ENCODE measurements at places on chromosomes 7 and 10. TPM values are rescaled to one million over a fixed set of nuclear protein-coding genes. Genes with fewer than 3 reads are reported as not detected.

GRCh38 chr7:129471402-129471827, 30.9 kb upstream of the SMKR1 start:
- no peaks in the 10 kb centered on the region for H3K27me3 ChIP-seq
- no peak overlapping the region for H3K4me3 ChIP-seq
- peaks cover 85% of the 10 kb centered on the region for H3K36me3 ChIP-seq
- DNase-seq = no peak
- no peak overlapping the region for H3K27ac ChIP-seq
- no peaks in the 10 kb centered on the region for H3K4me1 ChIP-seq

DNA sequence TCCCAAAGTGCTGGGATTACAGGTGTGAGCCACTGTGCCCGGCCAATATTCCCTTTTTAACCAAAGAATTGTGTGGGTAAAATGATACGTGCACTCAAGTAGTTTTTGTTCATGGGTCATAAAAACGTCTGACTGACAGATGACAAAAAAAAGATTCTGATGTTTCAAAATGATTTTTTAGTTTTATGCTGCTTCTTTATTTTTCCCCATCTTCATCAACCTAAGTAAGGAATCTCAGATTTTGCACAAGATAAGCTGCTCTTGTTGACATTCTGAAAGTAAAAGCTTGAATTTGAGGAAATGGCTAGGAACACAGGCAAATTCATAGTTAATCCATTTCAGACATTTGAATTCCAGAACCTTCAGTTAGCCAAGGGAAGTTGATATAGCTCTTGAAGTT, 526.1 kb upstream of the NRP1 start:
- H3K4me1 ChIP-seq = no peaks in the 10 kb centered on the region
- no peaks in the 10 kb centered on the region for H3K27me3 ChIP-seq
- H3K36me3 ChIP-seq = no peaks in the 10 kb centered on the region
- H3K27ac ChIP-seq = no peak overlapping the region

- no peaks in the 10 kb centered on the region for H3K27me3 ChIP-seq
- H3K36me3 ChIP-seq = no peaks in the 10 kb centered on the region
- no peak for DNase-seq
- no peak overlapping the region for H3K27ac ChIP-seq
Measured at GRCh38 chr7:52302765-52303520, 732.5 kb upstream of the POM121L12 start.

- H3K36me3 ChIP-seq = no peaks in the 10 kb centered on the region
- no peaks in the 10 kb centered on the region for H3K27me3 ChIP-seq
- DNase-seq = no peak
- H3K27ac ChIP-seq = no peak overlapping the region
- H3K4me1 ChIP-seq = no peaks in the 10 kb centered on the region
Measured at GRCh38 chr10:95783741-95784140, 27.8 kb downstream of the ENTPD1 start.

DNA sequence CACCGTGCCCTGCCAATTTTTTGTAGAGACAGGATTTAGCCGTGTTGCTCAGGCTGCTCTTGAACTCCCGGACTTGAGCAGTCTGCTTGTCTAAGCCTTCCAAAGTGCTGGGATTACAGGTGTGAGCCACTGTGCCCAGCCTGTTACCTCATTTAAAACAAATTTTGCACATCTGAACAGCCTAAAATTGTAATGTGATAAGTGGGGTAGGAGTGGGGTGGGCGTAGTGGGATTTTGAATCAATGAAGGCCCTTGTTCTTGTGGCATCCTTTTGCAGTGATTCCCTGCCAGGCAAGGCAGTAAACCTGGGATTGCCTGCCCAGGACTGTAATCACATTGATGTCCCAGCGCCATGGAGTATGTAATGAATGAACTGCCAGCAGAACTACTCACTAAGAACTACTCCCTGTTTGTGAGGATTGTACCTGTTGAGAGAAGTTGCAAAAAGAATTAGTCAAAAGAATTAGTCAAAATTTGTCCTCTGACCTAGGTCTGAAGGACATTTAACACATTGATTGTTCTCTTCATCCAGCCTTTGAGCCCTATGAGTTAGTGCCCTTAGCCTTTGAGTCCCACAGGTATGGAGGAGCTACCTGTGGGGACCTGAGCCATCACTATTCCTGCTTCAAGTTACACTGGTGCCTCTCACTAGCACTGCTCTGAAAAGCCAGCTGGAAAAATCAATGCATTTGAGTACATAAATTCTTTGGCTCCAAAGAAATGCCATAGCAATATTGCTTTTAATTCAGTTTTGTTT, 5.3 kb downstream of the RPS24 start:
- no peak for DNase-seq
- H3K4me3 ChIP-seq = no peak overlapping the region
- peaks cover 25% of the 10 kb centered on the region for H3K4me1 ChIP-seq
- H3K27me3 ChIP-seq = no peaks in the 10 kb centered on the region

DNA sequence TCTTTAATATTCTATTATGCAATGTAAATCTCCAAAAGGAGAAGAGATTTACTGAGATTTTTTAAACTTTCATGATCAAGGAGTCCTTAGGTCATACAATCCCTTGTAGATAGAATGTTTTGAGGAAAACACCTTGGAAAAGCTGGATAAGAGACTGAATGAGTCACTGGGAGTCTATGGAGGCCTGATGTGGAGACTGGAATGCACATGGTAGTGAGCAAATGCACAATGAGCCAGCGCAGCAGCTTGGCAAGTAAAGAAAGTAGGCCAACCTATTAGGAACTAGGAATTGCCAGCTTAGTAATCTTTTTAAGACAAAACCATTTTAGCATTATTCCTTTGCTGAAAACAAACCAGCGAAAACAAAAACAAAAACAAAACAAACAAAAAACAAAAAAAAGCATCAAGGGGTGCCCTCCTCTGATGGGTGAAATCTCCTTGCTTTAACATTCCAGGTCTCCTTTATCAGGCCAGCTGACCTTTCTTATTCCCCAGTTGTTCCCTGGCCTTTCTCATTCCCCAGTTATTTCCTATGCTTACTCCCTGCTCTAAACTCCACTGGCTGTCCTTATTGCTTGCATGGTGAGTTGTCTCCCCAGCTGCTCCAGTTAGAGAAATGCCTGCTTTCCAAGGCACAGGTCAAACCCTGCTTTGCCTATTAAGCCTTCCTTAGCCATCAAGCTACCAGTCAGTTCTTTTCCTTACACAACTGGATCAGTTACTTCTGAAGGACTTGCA, 135.8 kb downstream of the PLCE1 start:
- no peak overlapping the region for H3K27ac ChIP-seq
- no peaks in the 10 kb centered on the region for H3K4me1 ChIP-seq
- H3K36me3 ChIP-seq = no peaks in the 10 kb centered on the region

DNA sequence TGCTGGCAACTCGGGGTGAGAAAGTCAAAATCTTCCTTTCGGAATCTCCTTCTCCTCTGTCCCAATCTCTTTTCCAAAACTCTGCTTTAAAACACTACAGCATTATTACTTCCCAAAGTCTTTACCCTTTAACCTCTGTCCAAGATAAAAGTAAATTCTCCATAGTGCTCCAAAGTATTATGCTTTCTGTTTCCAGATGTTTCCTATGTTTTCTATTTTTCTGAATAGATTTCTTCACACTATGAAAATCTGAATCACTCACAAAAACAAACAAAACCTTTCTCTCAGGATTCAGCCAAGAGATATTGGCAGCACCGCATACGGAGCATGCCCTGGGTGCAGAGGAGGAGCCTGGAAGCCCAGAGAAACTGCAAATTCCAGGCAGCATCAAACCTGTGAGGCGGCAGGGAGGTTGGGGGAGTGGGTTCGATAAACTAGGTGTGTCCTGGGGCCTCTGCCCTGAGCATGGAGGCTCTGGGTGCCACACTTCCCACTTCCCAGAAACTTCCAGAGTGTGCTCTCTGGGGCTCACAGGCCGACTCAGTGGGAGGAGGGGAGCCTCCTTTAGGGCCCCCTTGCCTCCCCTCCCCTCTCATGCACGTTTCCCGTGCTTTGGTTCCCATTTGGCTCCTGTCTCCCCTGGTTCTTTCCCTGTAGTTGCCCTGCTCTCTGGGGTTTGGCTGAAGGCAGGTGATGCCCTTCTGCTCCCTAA, 35.6 kb downstream of the VIPR2 start:
- H3K4me3 ChIP-seq = no peak overlapping the region
- no peak for DNase-seq
- H3K36me3 ChIP-seq = no peaks in the 10 kb centered on the region
- no peaks in the 10 kb centered on the region for H3K4me1 ChIP-seq
- H3K27ac ChIP-seq = no peak overlapping the region

GRCh38 chr10:51117053-51117660, 42.9 kb downstream of the PRKG1 start:
- H3K27me3 ChIP-seq = no peaks in the 10 kb centered on the region
- no peaks in the 10 kb centered on the region for H3K4me1 ChIP-seq
- H3K4me3 ChIP-seq = no peak overlapping the region
- no peaks in the 10 kb centered on the region for H3K36me3 ChIP-seq
- DNase-seq = no peak
- H3K27ac ChIP-seq = no peak overlapping the region

GRCh38 chr7:45915606-45916005, 5.5 kb downstream of the IGFBP3 start:
- H3K4me3 ChIP-seq = no peak overlapping the region
- DNase-seq = no peak
- H3K27ac ChIP-seq = no peak overlapping the region
- no peaks in the 10 kb centered on the region for H3K4me1 ChIP-seq
- no peaks in the 10 kb centered on the region for H3K36me3 ChIP-seq

DNA sequence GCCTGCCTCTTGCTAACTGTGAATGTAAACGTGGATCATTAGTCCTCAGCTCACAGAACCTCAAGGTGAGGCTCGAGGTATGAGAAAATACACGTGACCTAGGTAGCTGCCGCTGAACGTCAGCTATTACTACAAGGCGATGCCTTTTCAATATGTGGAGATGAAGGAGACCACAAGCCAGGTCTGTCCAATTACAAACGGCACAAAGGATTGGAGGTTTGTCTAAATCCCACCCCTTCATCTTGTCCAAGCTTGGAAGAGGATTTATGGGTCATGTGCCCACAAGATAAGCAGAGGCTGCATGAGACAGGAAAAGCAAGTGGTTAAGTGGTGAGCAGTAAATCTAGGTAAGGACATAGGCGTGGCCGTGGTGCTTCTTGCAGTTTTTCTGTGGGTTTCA, 3.4 kb downstream of the H2BK1 start:
- peaks cover under 1% of the 10 kb centered on the region for H3K36me3 ChIP-seq
- peak; percentile 85 for DNase-seq
- peaks cover 40% of the 10 kb centered on the region for H3K27me3 ChIP-seq
- H3K27ac ChIP-seq = no peak overlapping the region

GRCh38 chr10:107013258-107014006, 151.1 kb downstream of the SORCS1 start:
- H3K4me3 ChIP-seq = no peak overlapping the region
- no peaks in the 10 kb centered on the region for H3K36me3 ChIP-seq
- H3K4me1 ChIP-seq = 0 out of 2 replicates have a peak, but pooled peaks cover 4% of the 10 kb centered on the region
- DNase-seq = peak; percentile 45
- H3K27me3 ChIP-seq = no peaks in the 10 kb centered on the region
- H3K27ac ChIP-seq = peak overlapping the region; percentile 56

DNA sequence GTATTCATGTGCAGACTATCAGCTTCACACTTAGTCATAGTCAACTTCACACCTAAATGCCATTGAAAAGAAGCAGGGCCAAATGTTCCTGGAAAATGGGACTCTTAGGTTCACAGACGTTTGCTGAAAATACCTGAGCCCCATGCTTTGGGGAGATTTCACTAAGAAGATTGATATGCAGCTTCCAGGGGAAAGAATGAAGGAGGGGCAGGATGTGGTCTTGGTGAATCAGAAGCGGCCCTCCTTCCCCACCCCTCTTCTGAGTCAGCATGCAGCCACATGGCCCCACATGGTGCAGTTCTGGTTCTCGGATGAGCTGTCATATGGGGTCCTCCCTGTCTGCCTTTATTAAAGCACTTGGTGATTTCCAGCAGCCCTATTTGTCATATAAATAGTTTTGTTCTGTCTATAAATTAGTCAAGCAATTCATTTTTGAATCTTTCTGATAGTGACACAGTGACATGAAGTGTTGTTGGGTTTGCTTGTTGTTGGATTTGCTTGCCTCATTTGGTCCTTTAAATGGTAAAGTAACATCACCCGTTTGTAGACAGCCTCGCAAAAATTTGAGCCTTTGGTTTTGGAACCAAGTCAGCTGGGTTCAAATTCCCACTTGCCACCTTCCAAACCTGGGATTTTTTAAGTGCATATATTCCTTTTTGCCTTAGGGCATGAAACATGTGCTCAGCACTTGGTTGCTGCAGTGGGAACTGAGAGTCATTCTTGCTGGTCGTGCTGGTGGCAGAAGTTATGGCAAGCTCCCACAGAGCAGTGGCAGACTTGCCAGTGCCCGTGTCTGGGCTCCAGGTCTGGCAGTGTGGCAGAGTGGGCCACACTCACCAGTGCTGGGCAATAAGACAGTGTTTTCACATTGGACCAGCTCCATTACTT, 68.1 kb upstream of the CDK6 start:
- peaks cover 9% of the 10 kb centered on the region for H3K4me1 ChIP-seq
- no peaks in the 10 kb centered on the region for H3K36me3 ChIP-seq
- no peaks in the 10 kb centered on the region for H3K27me3 ChIP-seq
- DNase-seq = peak; percentile 62
- H3K27ac ChIP-seq = peak overlapping the region; percentile 57

- DNase-seq = no peak
- no peak overlapping the region for H3K27ac ChIP-seq
- H3K27me3 ChIP-seq = peaks cover 22% of the 10 kb centered on the region
- no peak overlapping the region for H3K4me3 ChIP-seq
- no peaks in the 10 kb centered on the region for H3K36me3 ChIP-seq
- H3K4me1 ChIP-seq = no peaks in the 10 kb centered on the region
Measured at GRCh38 chr7:148327379-148327778, 263.2 kb upstream of the C7orf33 start.

- H3K4me3 ChIP-seq = no peak overlapping the region
- no peaks in the 10 kb centered on the region for H3K36me3 ChIP-seq
- no peak overlapping the region for H3K27ac ChIP-seq
- no peaks in the 10 kb centered on the region for H3K4me1 ChIP-seq
Measured at GRCh38 chr7:125391921-125392320, 462.3 kb upstream of the POT1 start.

DNA sequence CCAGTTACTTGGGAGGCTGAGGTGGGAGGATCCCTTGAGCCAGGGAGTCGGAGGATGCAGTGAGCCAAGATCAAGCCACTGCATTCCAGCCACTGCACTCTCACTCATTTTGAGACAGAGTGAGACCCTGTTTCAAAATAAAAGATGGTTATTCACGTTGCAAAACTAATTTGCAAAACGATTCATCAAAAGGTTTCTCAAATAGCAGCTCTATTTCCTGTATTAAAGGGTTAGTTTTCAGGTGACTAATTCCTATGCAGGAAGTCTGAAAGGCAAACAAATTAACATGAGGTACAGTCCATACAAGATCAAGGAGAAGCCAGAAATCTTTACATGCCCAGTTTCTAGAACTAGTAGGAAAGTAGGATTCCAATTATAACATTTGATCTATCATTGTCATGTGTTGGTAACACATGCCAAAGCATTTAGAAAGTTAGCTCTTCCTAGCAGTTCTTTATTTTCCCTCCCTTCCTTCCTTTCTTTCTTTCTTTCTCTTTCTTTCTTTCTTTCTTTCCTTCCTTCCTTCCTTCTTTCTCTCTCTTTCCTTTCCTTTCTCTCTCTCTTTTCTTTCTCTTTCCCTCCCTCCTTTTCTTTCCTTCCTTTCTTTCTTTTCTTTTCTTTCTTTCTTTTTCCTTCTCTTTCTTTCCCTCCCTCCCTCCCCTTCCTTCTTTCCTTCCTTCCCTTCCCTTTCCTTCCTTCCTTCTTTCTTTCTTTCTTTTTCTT, 49.3 kb downstream of the DENND2A start:
- H3K4me3 ChIP-seq = no peak overlapping the region
- no peaks in the 10 kb centered on the region for H3K4me1 ChIP-seq
- H3K27me3 ChIP-seq = peaks cover 77% of the 10 kb centered on the region
- no peak for DNase-seq
- H3K36me3 ChIP-seq = no peaks in the 10 kb centered on the region

The TRIM74 gene
- not detected for total RNA-seq

The ARHGAP22 gene
- total RNA-seq = 29.3 TPM

The SGPL1 gene
- 18.0 TPM for total RNA-seq

The HMX3 gene
- 43.5 TPM for total RNA-seq

The AKR1C4 gene
- not detected for total RNA-seq

The NKX2-3 gene
- total RNA-seq = not detected

The LIPJ gene
- not detected for total RNA-seq

All from K562 (cell line).